ENCODE measurements at places on chromosomes 5 and 9.

DNA sequence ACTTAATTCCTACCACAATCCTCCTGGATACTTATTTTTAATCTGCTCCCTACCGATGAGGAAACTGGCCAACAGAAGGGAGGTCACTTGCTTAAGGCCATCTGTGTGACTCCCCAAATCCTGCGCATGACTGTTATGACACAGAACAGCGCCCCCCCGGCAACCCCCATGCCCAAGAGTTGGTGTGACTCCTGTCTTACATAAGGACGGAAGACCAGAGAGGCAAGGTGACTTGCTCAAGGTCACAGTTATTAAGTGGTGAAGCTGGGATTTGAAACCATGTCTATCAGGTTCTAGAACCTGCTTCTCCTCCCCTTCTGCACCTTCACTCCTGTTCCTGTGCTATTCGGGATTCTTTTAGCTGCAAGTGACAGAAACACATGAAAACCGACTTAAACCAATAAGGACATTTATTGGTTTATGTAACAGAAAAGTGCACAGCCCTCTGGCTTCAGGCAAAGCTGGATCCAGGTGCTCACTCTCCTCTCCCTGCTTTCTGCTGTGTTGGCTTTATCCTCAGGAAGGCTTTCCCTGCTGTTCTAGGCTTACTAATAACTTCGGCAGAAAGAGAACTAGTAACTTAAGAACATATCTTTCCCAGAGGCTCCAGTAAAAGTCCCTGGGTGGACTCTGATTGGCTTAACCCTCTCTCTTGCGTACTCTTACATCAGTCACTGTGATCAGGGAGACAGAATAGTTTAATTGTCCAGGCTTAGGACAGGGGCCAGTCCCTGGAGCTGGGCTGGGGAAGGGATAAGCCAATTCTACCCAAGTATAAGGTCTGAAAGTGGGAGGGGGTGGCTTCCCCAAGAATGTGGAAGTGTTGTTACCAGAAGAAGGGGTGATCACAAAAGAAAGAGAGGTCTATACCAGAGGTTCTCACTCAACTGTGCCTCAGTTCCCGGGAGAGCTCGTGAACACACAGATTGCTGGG, 43.7 kb downstream of the FGF18 start:
- no peak for DNase-seq

GRCh38 chr9:71485326-71485725, 283.0 kb downstream of the CEMIP2 start:
- DNase-seq = no peak

- DNase-seq = no peak
These were observed 11.4 kb downstream of the MRPL36 start for GRCh38 chr5:1788200-1788599.

GRCh38 chr5:151662805-151663204, 23.9 kb downstream of the SPARC start:
- DNase-seq = no peak

- no peak for DNase-seq
These were observed 338.9 kb upstream of the ACO1 start for GRCh38 chr9:32045513-32045912.

- DNase-seq = no peak
These were observed 46.2 kb upstream of the UBAC1 start for GRCh38 chr9:136007276-136007933.

DNA sequence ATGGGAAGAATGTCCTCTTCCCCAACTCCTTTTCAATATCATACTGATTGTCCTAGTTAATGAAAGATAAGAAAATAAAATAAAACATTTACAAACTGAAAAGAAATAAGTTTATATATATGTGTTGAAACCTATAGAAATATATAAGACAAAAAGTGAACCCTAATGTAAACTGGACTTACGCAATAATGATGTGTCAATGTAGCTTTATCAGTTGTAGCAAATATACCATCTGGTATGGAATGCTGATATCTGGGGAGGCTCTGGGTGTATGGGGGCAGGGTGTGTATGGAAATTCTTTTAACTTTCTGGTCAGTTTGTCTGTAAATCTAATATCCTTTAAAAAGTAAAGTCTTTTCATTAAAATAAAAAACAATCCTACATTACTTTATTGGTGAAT, 603.9 kb downstream of the DMRTA1 start:
- DNase-seq = no peak

DNA sequence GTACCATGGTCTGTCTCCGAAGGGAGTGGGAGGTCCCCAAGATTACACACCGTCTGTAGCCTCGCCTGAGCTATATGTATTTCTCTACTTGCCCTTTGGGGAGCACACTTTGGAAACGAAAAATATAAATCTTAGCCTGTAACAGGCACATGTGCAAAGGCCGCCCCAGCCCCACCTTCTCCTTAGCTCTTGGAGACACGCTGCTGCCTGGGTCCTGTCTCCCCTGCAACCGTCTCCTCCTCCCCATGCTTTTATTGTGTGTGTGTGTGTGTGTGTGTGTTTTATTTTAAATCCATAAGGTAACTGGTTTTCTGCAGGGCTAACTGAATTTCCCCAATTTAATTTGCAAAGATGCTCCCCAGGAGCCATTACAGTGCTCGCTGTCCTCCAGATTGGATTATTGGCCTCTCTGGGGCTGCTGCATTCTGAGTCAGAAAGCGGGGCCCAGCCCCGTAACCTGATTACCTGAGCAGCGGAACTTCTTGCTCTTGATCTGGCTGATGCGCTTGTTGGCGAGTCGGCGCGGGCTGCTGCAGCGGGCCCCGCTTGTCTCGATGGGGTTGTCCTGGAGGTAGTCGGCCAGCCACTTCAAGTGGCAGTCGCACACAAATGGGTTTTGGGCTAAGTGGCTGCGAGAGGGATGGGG, 193.3 kb upstream of the PANK3 start:
- no peak for DNase-seq

- DNase-seq = no peak
These were observed 53.9 kb upstream of the PALM2AKAP2 start for GRCh38 chr9:109726119-109726518.

DNA sequence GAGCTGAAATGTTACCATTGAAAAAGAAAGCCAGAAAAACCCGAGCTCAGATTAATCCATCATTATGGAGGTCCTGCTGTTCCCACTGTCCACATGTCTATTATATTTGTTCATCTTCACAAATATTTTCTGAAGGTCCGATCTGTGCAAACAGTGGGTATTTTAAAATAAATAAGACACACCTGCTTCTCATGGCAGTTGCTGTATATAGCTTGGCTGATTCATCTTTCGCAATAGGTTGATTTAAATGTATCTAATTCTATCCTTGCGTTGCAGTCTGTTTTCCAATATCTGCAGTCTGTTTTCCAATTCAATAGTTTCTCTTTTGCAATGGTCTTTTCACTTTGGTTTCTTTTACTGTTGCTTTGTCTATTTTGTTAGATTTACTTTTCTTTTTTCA, 87.4 kb upstream of the PCA3 start:
- DNase-seq = no peak

GRCh38 chr5:56517011-56517416, 283.9 kb upstream of the ANKRD55 start:
- DNase-seq = no peak

DNA sequence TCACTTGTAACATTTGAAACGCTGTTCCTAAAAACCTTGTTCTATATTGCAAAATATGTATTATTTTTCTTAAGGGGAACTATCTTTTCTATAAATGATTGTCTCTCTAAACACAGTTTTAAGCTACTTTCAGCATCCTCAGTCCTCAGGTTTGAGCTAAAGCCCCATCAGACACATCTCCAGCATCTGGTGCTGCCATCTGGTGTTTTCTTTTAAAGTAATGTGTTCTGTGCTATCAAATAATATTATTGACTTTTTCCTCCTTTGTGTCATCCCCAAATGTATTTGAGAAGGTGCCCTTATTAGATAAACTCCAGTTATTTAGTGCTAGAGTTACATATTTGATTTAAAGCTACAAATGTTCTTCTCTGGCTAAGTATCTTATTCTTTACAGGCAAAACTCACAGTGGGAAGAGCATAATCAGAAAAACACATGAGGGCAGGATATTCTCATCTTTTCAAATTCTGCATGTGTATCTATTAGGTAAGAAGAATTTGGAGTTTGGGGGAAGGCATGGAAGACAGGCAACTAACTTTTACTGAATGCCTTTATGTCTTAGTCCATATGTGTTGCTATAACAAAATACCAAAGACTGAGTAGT, 27.5 kb downstream of the ZNF474 start:
- no peak for DNase-seq

DNA sequence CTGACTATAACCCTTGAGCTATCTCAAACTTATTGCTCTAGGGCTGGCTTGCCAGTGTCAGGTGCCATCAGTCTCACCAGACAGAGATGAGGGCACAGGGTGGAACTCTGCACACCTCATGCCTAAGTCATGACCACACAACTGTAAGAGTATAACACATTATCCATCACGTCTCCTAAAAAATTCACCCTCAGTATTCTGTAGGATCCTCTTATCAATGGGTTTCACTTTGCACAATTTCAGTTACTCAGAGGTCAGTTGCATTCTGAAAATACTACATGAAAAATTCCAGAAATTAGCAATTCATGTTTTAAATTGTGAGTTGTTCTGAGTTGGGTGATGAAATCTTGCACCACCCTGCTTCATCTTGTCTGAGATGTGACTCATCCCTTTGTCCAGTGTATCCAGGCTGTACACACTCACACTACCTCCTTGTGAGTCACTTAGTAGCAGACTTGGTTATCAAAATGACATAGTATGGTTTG, 690.9 kb upstream of the CDH18 start:
- no peak for DNase-seq

- DNase-seq = no peak
These were observed 343.2 kb downstream of the ACTL7B start for GRCh38 chr9:108512426-108513173.

- no peak for DNase-seq
These were observed 86.9 kb downstream of the ATG10 start for GRCh38 chr5:82058710-82059109.

- no peak for DNase-seq
These were observed 22.3 kb downstream of the RFK start for GRCh38 chr9:76371901-76372300.

- no peak for DNase-seq
These were observed 193.9 kb downstream of the GABBR2 start for GRCh38 chr9:98514841-98515240.

DNA sequence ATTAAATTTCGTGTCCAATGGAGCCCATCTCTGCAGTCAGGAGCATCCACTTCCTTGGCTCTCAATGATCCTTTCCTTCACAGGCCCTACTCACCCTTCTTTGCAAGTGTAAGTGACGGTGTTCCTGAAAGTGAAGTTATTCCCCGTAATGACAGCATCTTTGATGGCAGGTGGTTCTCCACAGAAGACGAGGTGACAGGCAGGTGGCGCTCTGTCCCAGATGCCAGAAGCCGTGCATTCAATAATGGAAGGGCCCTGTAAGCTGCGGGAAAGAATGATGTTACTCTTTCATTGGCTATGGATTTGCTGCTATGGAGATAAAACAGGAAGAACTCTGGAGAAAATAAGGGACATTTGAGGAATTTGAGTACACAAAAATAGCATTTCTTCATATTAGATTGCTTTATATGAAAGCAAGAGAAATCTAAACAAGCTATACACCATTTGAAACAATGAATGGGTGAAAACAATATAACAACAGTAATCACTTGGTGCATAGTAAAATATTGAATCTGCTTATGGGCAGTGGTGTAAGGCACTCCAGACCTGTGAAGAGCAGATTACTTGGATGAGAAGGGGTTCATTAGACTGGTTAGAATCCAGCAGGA, 89.9 kb upstream of the TXNDC8 start:
- no peak for DNase-seq

DNA sequence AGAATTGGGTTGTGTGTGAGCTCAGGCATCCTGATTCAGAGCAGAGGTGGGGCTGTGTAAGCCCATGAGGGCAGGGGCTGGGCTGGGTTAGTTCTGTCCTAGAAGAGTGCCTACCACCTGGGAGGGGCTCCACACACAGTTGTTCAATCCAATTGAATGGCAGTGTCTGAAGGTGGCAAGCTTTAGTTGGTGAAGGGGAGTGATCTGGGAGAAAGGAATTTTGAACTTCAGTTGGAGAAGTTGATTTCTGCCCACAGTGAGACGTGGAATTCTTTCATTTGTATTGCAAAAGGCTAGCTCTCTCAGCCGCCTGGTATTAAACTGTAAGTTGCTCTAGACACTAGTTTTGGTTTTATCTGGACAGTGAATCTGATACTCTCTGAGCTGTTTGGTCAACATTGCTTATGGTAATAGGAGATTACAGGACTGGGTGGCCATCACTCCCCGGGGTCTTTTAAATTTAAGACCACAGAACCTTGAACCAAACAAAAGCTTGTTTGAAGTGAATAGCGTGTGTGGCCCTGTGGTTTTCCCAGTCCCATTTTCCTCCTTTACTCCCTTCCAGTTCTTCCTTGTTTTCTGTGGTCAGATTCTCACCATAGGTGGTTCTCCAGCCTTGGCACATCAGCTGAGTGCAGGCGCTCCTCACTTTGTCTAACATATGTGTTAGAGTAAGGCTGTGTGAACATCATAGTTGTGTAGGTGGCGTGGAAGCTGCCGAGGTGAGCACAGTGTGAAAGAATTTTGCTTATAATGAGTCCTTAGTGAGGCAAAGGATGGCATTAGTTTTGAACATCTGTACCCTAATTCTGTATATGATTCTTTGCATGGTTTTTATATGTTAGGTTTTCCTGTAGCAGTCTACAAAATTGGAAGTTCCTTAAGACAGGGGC, 78.0 kb downstream of the ARHGAP26 start:
- no peak for DNase-seq

GRCh38 chr5:141879941-141880738, 1.9 kb upstream of the PCDH1 start:
- no peak for DNase-seq

GRCh38 chr5:138594305-138595058, 19.3 kb upstream of the HSPA9 start:
- DNase-seq = no peak

- no peak for DNase-seq
These were observed 4.1 kb upstream of the GPR107 start for GRCh38 chr9:130049431-130050210.

GRCh38 chr5:55737793-55738192, at the start of gene DDX4:
Gene DDX4 (plus strand): TSS chr5:55738061. CDS start chr5:55738964, 903 bp downstream.
- DNase-seq = no peak

DNA sequence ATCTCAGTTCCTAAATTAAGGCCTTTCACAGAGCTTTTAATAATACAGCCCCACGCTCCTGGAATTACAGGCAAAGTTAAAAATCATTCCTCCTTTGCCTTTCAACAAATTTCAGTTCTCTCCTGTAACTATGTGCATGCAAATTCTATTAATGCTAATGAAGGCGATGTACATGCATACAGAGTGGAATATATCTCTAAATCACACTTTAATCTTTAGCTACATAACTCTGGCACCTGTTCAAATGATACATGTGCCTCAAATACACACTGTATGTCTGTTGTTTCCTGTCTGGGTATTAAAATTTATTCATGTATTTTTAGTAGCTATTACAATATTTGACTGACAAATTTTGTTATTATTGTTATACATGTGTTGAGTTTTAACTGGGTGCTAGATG, 30.8 kb downstream of the CETN3 start:
- DNase-seq = no peak

- no peak for DNase-seq
These were observed 9.3 kb upstream of the TEX48 start for GRCh38 chr9:114691046-114691955.
